ENCODE measurements at places on chromosomes 3 and 15.

DNA sequence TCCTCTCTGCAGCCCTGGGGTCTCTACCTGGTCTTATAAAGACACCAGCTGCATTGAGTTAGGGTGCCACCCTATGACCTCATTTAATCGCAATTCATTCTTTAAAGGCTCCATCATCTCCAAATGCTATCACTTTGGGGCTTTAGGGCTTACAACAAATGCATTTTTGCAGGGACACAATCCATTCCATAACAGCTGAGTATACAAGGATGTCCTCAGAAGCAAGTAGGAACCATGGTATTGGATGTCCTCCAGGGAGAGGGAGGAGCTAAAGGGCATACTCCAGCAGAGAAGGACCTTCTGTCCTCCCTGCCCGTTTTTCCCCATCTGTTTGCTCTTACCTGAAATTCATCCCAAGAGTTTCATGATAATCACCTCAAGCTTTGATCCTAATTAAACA lies 30.3 kb downstream of the UMPS start:
- DNase-seq, result no peak

DNA sequence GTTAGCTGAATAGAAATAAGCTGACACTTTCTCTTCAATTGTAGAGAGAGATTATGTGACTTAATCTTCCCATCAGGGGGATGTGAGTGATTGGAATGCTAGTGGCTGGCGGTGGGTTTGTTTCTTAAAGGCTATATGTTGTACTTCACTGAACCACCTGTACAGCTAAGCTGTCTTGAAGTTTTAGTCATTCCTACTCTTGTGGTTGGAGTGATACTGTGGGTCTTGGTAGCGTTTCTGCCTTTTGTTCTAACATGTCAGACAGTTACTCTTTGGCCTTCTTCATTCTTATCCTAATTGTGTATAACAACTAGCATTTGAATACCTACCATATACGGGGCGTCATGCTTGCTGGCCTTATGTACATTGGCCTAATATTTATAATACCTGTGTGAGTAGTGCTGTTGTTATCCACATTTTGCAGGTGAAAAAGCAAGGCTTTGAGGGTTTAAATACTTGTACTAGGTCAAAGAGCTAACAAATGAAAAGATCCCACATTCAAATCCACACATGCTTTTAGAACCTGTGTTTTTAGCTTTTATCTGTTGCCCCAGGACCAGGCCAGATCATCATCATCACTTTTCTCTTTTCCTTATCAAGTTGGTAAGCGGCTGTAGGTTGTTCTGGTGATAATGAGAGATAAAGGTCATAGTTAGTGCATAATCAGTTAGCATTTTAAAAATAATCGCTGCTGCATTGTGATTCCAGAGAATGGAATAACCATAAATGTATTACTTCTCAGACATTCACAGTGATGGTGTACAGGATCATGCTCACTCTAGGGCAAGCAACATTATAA lies 50.2 kb downstream of the AKAP13 start:
- DNase-seq, result no peak

DNA sequence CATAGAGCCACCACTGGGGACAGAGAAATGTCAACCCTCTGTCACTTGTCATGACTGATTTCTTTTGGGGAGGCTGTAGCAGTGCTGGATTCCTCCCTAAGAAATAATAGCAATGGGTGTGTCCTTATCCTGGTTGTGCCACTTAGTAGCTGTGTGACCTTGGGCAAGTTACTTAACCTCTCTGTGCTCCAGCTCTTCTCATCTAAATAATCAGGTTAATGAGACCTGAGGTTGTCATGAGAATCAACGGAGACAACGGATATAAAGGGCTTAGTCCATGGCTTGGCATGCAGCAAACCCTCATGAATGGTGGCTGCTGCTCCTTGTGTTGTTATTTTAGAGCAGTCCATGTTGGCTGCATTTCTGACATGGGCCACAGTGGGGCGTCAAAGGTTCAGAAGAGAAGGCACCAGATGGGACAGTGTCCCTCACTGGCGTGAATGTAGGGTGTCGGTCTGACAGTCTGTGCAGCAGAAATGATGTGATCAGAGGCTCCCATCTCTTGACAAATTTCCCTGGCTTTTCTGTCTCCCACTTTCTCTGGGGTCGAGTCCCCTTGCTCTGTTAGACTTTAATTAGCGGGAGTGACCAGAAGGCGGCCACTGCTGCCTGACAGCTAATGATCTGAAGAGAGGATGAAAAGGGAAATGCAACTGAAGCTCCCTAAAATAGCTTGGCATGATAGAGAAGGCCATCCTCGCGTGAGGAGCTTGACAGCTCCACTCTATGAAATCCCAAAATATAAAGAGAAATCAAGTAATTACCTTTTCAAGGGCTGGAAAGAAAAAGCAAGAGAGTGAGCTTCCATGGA lies 209.4 kb downstream of the CADPS start:
- no peak for DNase-seq

- no peak for DNase-seq
Observed at GRCh38 chr3:15926871-15927270, 129.1 kb upstream of the ANKRD28 start.

GRCh38 chr15:76978522-76979330 lies 16.2 kb upstream of the PSTPIP1 start:
- no peak for DNase-seq

DNA sequence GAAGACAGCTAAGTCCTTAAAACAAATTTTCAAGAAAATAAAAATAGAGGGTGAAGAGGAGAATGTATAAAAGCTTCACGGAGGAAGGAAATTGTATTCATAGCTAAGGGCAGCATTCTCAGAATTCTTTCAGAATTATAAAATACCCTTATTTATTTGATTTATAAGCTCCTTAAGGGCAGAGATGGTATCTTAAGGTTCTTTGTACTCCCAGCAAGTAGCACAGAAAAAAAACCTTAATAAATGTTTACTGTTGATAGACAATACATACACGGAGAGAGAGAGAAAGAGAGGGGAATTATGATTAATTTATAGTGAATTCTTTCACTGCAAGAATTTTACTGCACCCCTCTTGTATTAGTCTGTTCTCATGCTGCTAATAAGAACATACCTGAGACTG lies 375.6 kb upstream of the CCDC54 start:
- no peak for DNase-seq

- no peak for DNase-seq
Observed at GRCh38 chr3:178320456-178321351, 215.5 kb upstream of the KCNMB2 start.

- no peak for DNase-seq
Observed at GRCh38 chr15:31392761-31393401, 66.2 kb downstream of the KLF13 start.

DNA sequence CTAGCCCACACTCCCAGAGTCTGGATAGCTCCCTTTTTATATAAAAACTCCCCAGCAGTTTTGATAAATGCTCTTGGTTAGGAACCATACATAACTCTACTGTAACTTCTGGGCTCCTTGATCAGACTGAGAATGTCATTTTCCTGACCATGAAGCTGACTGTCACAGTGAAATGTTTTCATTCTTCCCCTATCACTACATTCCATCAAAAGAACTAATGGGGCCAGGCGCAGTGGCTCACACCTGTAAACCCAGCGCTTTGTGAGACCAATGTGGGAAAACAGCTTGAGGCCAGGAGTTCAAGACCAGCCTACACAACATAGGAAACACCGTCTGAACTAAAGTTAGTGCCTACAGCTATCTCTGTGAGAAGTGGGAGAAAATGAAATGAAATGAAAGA lies 72.8 kb upstream of the MYO5C start:
- DNase-seq, result no peak

GRCh38 chr3:46874430-46874829 lies 3.1 kb upstream of the PTH1R start:
- DNase-seq, result no peak

DNA sequence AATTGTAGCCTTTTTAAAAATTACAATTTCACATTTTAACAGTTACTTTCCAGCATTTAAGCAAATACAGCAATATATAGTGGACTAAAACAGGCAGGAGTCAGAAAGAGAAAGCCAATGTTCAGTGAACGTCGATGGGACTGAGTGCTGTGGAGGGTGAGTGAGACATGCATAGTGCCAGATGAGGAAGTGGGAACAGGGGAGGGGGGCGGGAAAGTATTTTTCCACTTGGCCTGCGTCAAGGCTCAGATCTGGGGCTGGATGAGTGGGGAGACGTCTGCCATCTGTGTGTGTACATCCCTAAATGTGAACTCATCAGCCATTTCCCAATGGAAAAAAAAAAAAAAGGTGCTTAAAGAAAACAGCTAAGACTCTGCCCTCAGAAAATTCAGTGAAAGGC lies 19.2 kb upstream of the RAD18 start:
- no peak for DNase-seq

DNA sequence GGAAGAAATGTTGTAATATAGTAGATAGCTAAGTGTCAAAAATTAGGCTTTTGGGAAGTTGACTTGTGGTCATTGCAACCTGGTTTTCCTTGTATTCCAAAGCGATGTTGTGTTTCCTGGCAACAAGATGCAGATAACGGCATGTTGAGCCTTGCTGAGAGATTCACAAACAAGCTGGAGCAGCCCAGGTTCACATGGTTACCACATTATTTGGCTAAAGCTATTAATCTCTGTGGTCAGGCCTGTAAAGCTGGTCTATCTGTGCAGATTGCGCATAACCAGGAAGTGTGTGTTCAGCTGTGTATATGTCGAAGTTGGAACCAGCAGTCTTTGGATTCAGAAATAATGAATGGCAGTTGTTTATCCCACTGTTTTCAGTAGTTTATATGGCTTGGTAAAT lies 6.6 kb downstream of the TIPARP start:
- no peak for DNase-seq

GRCh38 chr3:45008117-45008516 lies 18.0 kb upstream of the CLEC3B start:
- no peak for DNase-seq

DNA sequence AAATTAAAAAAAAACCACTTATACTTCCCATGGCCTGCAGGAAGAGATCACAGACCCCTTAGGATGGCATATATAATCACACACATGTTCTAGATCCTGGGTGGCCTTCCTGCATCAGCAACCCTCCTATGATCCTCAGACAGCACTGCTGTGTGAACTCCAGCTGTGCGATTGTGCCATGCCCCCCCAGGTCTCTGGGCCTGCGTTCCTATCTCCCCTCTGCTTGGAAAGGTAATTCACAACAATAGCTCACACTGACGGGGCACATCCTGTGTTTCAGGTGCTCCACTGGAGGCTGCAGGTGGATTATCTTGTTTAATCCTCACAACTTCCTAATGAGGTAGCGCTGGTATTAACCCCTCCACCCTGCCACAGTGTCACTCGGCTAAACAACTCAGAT lies 71.2 kb upstream of the GLCE start:
- DNase-seq, result no peak

DNA sequence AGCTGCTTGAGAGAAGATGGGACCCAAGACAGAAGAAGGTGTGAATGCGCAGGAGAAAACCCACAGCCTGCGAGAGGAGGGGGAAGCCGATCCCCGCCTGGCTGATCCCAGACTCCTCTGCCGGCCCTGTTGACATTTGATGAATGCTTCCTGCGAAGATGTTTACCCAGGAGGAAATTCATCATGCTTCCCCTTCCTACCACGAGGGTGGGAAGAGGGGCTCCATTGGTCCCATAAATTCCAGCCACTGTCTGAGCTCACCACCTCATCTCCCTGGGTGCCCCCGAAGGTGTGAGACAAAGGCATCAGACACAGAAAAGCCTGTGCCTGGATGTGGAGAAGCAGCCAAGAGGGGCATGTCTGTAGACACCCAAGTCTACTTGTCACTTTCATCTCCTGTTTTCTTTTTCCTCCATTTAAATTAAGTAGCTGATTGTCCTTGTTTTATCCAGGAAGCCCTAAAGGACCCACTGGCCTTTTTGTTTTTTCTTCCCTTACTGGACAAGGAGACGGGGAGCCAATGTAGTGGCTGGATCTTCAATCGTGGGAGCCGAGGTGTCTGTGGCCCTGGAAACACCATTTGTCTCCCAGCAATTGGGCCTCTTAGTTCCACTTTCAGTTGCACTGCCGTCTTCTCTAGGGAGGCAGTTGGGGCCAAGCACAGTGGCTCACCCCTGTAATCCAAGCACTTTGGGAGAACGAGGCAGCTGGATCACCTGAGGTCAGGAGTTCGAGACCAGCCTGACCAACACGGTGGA lies 95.3 kb upstream of the HES1 start:
- no peak for DNase-seq

- DNase-seq, result no peak
Observed at GRCh38 chr3:69052472-69052898, 352 bp upstream of the TMF1 start.

- DNase-seq, result no peak
Observed at GRCh38 chr3:126552688-126553283, 5.9 kb downstream of the C3orf22 start.

- DNase-seq, result no peak
Observed at GRCh38 chr15:100385300-100386050, 43.7 kb upstream of the ADAMTS17 start.
